ENCODE measurements at places on chromosomes 7 and 10.

- H3K36me3 ChIP-seq = no peaks in the 10 kb centered on the region
- no peak overlapping the region for H3K4me3 ChIP-seq
- peaks cover 8% of the 10 kb centered on the region for H3K27me3 ChIP-seq
These were observed 14.2 kb downstream of the SKAP2 start for GRCh38 chr7:26850193-26850651.

DNA sequence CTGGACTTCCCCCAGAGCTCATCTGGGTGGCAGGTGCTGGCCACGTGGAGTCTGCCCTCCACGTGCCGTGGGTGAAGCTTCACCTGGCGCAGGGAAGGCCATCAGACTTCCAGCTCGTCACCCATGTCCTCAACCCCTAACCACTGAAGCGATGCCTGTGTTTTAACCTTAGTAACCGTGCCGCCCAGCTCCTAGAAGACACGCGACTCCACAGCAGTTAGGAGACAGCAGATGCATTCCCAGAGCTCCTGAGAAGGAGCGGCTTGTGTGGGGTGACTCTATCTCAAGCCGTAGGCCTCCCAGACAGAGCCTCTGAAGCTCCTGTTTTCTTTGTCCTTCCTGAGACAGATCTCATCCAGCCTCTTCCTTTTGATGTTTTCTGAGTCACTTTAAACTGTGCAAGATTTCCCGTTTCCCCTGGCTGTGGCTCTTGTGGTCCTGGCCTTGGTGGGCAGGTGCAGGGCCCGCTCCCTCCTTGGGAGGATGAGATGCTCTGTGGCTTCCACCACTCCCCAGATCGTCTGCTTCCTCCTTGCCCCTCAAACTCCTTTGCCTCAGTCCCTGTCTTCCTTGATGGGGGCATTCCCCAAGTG lies 41.4 kb upstream of the AP5Z1 start:
- H3K4me3 ChIP-seq = peak overlapping the region; percentile 27
- H3K36me3 ChIP-seq = peaks cover 32% of the 10 kb centered on the region
- H3K27ac ChIP-seq = peak overlapping the region; percentile 90
- DNase-seq = peak; percentile 64

DNA sequence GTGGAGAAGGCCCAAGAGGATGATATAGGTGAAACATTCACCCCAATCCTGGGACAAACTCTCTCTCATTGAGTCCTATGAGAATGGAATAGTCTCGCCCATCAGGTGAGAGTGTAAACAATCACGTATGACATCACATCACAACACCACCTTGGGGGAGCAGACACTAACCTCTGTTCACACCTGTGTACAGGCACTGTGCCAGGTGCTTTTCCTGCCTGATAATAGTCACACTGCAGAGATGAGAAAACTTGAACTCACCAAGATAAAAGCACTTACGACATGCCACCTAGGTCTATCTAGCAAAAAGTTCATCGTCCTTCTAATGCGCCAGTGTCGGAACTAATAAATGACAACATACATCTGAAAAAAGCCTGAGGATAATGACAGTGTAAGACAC lies 187.8 kb downstream of the FAM107B start:
- H3K4me3 ChIP-seq = peak overlapping the region; percentile 45
- no peaks in the 10 kb centered on the region for H3K27me3 ChIP-seq
- H3K27ac ChIP-seq = peak overlapping the region; percentile 98
- no peak for DNase-seq

GRCh38 chr10:61779950-61780659 lies 117.4 kb downstream of the CABCOCO1 start:
- H3K27ac ChIP-seq = no peak overlapping the region
- H3K4me1 ChIP-seq = peaks cover 25% of the 10 kb centered on the region
- no peak overlapping the region for H3K4me3 ChIP-seq
- peaks cover 7% of the 10 kb centered on the region for H3K27me3 ChIP-seq
- peak; percentile 43 for DNase-seq
- no peaks in the 10 kb centered on the region for H3K36me3 ChIP-seq

- H3K36me3 ChIP-seq = no peaks in the 10 kb centered on the region
- no peaks in the 10 kb centered on the region for H3K4me1 ChIP-seq
- no peak overlapping the region for H3K27ac ChIP-seq
- peaks cover 37% of the 10 kb centered on the region for H3K27me3 ChIP-seq
- no peak overlapping the region for H3K4me3 ChIP-seq
These were observed 793 bp downstream of the FOXL3 start for GRCh38 chr7:290554-291372.

GRCh38 chr10:30438021-30438850 lies 4.3 kb downstream of the MAP3K8 start:
- no peak for DNase-seq
- H3K4me1 ChIP-seq = peaks cover 37% of the 10 kb centered on the region
- H3K4me3 ChIP-seq = peak overlapping the region; percentile 89
- H3K27ac ChIP-seq = peak overlapping the region; percentile 29
- H3K27me3 ChIP-seq = no peaks in the 10 kb centered on the region
- peaks cover 35% of the 10 kb centered on the region for H3K36me3 ChIP-seq

GRCh38 chr7:92460109-92460508 lies 12.8 kb downstream of the GATAD1 start:
- H3K27ac ChIP-seq = no peak overlapping the region
- H3K4me3 ChIP-seq = no peak overlapping the region
- peaks cover 2% of the 10 kb centered on the region for H3K4me1 ChIP-seq
- H3K27me3 ChIP-seq = no peaks in the 10 kb centered on the region
- H3K36me3 ChIP-seq = peaks cover 7% of the 10 kb centered on the region

DNA sequence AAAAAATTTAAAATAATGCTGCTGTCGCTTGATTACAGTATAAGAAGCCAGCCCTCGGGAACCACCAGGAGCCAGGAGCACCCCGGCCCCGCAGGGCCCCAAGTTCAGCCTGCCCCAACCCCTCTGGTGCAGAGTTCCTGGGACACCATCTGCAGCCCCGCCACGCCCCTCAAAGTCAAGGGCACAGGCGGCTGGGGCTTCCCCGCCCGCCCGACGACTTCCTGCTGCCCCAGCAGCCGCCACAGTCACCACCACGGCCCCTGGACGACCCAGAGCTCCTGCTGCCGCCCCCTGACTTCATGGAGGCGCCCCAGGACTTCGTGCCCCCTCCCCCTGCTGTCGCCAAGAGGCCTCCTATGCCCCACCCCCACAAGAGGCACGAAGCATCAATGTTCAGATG lies 103.6 kb upstream of the PDSS1 start:
- H3K27me3 ChIP-seq = no peaks in the 10 kb centered on the region
- H3K4me1 ChIP-seq = no peaks in the 10 kb centered on the region
- H3K36me3 ChIP-seq = peaks cover 5% of the 10 kb centered on the region
- H3K4me3 ChIP-seq = no peak overlapping the region
- DNase-seq = peak; percentile 6
- no peak overlapping the region for H3K27ac ChIP-seq

Data from activated naive CD8-positive, alpha-beta T cell treated with anti-CD3 and anti-CD28 coated beads for 36 hours (primary cell).